Kidney tubule cell (primary cell): ENCODE measurements at places on chromosomes 4 and X.

- no peak for DNase-seq
These were observed 34.1 kb upstream of the MAGEA4 start for GRCh38 chrX:151878574-151878973.

DNA sequence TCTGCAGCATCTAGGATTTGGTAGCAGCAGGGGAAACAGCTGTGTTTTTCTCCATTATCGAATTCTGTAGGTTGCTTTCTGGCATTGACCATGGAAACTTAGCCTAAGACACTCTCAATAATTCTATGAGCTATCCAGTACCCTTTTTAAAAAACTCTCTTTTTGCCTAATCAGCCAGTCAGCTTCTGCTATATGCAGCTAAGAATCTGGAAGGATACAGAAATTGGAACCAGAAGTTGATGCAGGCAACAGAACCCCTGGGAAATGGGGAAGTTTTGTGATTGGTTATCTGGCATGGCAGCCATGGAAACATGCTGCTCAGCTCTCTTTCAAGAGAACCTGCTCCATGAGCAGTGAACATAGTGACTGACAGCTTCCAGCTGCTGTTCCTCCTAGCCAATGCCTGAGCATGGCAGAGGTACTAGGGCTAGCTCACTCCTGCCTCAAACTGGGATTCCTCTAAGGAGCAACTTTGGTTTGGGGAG, 417.6 kb upstream of the MAOA start:
- no peak for DNase-seq

DNA sequence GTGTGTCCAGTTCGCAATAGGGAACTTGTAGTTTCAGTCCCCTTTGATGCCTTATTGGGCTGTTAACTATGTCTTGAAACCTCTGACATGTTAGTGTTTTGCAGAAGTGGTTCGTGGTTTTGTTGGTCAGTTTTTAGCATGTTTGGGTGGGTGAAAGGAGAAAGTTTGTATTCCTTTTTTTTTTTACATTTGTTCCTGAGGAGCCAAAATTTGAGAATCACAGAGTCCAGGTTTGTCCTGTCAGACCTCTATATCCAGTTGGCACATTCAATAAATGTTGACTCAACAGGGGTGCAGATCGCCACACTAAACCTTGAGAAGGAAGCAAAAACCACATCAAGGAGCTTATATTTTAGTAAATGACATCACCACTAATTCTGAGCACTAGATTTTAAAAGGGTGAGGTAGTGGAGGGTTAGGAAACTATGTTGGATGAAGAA, 26.2 kb downstream of the DLG3 start:
- DNase-seq, result peak; percentile 54

GRCh38 chr4:147760695-147761094, 28.8 kb downstream of the ARHGAP10 start:
- no peak for DNase-seq

- DNase-seq, result no peak
These were observed 243.1 kb downstream of the ANK2 start for GRCh38 chr4:113292371-113293042.

DNA sequence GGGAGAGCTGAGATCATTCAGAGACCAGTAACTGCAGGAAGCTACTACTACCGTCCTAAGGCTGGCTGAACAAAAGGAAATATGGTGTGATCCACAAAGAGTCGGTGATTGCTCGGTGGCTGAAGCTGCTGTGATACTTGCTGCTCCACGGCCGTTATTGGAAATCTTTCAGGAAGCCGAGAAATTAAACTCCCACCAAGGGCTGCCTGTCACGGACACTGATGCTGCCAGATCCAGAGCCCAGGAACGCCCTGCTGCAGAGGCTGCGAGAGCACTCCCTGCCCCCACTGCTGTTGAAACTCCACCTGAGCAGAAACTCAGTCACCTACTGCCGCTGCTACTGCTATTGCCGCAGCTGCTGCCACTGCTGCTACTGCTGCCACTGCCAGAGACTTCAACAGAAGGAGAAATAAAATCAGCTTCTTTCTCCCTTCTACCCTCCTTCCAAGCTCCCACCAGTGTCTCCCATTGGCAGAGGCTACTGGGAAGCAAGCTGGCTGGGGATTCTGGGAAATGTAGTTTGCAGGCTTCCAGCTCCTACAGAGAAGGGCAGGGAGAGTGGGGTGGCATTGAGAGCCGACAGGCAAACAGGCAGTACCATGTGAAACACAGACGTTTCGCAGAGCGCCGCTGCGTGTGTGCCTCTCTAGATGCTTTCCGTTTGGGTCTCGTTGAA, 126.0 kb upstream of the ENPP6 start:
- DNase-seq, result peak; percentile 74

- DNase-seq, result no peak
These were observed 332.7 kb downstream of the MID1IP1 start for GRCh38 chrX:39133971-39134370.

DNA sequence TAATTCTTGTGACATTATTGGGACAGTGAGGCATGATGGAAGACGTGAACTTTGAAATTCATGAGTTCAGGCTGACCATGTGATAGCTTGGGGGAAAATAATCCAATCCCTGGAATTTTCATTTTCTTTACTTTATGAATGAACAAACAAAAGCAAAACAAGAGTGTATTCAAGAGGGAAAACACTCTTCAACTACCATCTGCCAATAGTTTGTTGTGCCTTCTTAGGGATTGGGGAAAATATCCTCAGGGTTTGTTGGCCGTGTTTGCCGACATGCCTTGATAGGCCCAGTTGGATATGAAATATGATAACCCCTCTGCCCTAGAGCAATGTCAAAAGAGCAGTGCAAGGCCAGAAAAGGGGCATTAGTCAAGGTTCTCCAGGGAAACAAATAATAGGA, 80.8 kb upstream of the CLNK start:
- no peak for DNase-seq

GRCh38 chr4:8262637-8263322, 6.8 kb upstream of the HTRA3 start:
- DNase-seq, result no peak

- DNase-seq, result no peak
These were observed 30.8 kb downstream of the ZNF827 start for GRCh38 chr4:145907812-145908211.

DNA sequence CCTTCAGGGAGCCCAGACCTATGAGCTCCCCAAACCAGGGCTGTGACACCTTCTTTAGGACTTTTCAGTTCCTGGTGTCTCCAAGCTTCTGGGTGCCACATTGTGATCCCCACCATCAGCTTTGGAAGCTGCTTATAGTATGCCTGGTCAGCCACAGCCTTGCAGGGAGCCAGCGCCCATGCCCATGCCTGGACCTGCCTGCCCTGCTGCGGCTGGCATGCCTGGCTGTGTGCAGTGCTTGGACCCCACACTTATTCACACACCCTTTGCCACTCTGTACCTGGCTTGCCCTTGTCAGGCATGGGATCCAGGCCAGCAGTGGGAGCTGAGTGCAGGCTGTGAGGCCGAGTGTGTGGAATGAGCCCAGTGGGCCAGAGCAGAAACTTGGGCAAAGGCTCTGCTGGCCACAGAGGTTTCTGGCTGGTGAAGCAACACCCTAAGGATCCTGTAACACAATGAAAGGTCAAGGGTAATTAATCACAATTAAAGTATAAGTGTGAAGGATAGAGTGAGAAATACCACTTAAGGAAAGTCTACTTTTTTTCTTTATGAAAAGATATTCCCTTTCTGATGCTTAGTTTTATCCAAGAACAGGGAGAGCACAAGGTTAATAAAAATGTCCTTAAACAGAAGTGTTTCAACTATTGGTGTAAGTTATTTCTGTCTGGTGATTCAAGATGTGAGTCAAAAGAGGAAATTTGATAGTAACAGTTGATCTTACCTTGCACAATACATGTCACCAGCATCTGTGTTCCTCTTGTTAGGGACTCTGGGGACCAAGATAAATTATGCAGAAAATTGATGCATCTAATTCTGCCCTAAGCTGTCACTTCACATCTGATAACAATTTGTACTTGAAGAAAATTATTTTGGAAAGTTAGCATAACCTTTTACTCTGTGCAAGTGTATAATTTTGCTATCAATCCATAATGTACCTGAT, 161.8 kb downstream of the FAM47A start:
- DNase-seq, result no peak

DNA sequence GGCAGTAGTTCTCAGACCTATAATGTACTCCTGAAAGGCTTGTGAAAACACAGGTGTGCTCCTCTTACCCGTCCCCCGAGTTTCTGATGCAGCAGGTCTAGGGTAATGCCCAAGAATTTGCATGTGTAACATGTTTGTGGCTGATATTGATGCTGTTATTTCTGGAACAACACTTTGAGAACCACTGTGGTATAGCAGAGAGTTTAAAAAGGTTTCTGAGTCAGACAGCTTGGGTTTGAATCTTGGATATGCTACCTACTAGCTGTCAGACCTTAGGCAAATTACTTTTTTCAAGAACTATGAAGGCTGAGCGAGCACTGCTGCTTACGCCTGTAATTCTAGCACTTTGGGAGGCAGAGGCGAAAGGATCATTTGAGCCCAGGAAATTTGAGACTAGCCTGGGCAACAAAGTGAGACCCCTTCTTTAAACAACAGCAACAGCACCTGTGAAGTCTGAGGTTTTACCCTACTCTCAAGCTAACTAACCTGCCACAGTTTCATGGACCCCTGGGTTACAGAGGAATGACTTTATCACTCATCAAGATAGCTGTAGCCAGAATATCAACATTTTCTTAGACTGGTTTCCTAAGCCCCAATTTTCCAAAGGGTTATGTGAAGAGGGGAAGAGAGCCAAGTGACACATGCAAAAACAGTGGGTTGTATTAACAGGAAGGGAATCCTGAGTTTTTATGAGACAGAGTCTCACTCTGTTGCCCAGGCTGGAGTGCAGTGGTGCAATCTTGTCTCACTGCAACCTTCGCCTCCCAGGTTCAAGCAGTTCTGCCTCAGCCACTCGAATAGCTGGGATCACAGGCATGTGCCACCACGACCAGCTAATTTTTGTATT, 5.1 kb downstream of the AFF1 start:
- no peak for DNase-seq

DNA sequence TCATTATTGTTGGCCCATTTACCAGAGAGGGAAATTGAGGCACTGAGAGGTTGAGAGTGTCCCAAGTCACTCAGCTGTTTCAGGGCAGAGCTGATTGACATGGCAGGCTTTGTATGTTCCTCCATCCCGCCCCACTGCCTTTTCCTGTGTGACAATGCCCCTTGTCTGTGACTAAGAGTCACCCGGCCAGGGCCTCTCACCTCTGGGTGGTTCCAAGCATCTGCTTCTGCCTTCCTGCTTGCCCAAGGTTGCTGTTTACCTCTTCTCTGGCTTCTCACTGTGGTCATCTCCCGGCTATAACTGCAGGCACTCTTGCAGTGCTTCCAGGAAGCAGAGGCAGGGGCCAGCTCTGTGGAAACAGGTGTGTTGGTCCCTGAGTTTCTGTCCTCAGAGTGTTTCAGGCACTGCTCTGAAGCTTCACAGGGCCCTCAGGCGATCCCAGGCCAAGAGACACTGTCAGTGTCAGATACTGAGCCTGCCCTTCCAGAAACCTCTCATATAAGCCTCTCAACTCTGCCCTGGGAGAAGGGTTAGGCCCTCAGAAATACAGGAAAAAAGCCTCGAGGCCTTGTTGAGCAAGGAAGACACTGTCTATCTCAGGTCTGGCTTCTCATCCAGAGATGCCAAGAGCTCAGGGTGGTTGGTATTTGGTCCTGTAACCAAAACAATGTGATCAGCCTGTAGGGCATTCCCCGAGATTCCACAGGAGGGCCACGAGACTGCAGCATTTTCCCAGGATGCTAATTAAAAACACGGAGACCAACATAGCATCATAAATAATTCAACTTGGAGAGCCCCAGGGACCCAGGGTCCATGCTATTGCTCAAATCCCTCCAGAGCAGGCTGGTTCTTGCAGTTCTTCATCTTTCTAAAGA, 42.0 kb upstream of the PROM1 start:
- DNase-seq, result peak; percentile 81

GRCh38 chr4:116913451-116913850, 171.9 kb downstream of the TRAM1L1 start:
- no peak for DNase-seq

GRCh38 chr4:109207061-109207460, 95.4 kb downstream of the COL25A1 start:
- DNase-seq, result no peak

DNA sequence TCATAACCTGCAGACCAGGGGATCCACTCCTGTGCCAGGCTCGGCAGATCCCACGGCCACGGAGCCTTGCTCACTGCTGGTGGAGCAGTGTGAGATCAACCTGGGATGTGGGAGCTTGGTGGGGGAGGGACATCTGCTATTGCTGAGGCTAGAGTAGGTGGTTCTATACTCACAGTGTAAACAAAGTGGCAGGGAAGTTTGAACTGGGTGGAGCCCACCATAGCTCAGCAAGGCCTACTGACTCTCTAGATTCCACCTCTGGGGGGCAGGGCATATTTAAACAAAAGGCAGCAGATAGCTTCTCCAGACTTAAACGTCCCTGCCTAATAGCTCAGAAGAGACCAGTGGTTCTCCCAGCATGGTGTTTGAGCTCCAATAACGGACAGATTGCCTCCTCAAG, 54.7 kb upstream of the EPHA5 start:
- DNase-seq, result no peak

DNA sequence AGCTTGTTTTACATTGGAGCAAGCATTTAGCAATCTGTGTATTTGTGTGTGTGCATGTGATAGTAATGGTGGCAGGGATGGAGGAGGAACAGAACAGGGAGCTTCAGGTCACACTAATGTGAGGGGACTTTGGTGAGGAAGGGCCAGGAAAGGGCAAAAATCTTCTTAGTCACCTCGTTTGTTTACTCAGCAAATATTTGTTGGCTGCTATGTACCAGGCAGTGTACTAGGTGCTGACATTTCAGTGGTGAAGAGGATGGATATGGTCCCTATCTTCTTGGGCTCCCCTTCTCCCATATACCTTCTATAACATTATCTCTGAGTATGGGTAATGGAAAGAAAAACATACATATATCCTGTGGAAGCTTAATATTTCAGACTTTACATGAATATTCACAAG, 48.5 kb upstream of the HDAC8 start:
- DNase-seq, result peak; percentile 14

DNA sequence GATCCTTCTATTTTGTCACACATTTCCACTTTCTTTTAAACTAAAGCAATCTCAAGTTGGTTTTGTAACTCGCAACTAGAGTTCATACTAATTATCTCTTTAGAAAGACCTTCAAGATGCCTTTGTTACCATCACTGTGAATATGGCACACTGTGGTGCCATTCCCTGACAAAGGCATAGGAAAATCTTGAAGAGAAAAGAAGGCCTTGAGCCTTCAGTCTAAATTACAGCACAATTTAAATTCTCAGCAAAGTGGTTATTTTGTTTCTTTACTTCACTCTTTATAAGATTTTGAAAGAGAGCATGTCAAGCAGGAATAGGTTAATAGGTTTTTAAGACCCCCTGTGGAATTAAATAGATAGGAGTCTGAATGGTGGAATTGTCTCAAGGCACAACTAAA, 89.0 kb upstream of the BANK1 start:
- no peak for DNase-seq

- peak; percentile 58 for DNase-seq
These were observed 474.8 kb upstream of the SLIT2 start for GRCh38 chr4:19776929-19777328.
